ENCODE measurements at places on chromosomes 5 and 9. TPM values are rescaled to one million over a fixed set of nuclear protein-coding genes. Genes with fewer than 3 reads are reported as not detected.

Gene HMCN2
- total RNA-seq: not detected

- DNase-seq: no peak
Measured at GRCh38 chr9:84276741-84277140, 63.8 kb downstream of the SLC28A3 start.

DNA sequence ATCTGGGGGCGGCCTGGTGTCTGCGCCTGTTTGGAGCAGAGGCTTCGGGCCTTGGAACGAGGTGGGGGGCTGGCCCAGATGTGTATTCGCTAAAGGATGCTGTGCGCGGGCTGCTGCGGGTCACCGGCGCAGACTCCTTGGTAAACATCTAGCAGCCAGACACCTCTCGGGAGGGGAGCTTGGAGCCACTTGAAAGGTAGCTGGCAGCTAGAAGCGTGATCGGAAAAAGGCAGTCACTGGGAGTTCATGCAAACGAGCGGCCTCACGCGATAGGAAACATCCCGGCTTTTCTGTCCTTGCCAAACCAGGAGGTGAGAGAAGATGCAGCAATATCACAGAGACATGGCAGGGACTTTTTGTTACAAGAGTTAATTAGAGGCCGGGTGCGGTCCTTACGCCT is 8.1 kb downstream of the LAMC3 start:
- DNase-seq: no peak

Gene MLLT3
- total RNA-seq: 69.9 TPM

Gene FOXD4L3
- total RNA-seq: not detected

GRCh38 chr9:15944341-15944740 is 391.5 kb downstream of the CCDC171 start:
- DNase-seq: no peak

- no peak for DNase-seq
Measured at GRCh38 chr5:149540089-149540488, 11.2 kb downstream of the CSNK1A1 start.

Gene SPATA31A3
- not detected for total RNA-seq

DNA sequence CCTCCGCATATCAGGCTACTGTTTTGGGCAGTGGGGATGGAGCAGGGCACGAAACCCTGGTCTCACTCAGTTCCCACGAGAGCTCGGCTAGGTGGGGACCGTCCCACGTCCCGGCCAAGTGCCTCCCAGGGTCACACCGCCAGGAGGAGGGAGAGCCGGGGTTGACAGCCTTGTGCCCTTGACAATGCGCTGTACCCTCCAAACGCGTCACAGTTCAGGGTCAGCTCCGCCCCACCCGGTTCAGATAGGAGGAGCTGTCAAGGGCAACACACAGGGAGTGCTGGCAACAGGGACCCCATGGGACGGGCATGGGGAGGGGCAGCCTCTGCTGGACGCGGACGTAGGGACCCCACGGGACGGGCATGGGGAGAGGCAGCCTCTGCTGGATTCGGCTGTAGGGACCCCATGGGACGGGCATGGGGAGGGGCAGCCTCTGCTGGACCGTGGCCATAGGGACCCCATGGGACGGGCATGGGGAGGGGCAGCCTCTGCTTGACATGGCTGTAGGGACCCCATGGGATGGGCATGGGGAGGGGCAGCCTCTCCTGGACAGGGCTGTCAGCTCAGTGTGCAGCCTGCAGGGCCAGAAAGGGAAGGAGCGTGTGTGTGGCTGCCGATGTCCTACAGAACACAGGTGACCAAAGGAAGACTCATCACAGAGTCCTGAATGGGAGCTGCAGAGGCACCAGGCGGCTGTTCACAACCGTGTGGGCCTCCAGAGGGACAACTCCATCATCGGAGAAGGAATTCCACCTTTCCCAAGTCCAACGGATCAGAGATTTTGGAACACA is 29.4 kb downstream of the PNPLA7 start:
- no peak for DNase-seq

DNA sequence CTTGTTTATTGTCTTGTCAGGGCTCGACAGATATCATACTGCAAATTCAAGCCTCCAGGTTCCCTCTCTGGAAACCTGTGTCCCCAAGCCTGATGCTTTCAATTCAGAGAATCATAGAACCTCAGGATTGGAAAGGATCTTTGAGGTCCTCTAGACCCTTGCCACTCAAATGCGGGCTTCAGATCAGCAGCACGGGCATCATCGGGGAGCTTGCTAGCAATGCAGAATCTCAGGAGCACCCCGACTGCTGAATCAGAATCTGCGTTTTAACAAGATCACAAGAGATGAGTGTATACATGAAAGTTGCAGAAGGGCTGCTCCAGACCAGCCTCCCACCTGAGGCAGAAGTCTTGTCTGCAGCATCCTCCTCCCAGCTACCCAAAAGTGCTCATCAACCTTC is 13.1 kb upstream of the EGFLAM start:
- no peak for DNase-seq

- DNase-seq: no peak
Measured at GRCh38 chr9:23622396-23622795, 203.6 kb downstream of the ELAVL2 start.

Gene CYSRT1
- 0.32 TPM for total RNA-seq

Gene SOHLH1
- not detected for total RNA-seq

DNA sequence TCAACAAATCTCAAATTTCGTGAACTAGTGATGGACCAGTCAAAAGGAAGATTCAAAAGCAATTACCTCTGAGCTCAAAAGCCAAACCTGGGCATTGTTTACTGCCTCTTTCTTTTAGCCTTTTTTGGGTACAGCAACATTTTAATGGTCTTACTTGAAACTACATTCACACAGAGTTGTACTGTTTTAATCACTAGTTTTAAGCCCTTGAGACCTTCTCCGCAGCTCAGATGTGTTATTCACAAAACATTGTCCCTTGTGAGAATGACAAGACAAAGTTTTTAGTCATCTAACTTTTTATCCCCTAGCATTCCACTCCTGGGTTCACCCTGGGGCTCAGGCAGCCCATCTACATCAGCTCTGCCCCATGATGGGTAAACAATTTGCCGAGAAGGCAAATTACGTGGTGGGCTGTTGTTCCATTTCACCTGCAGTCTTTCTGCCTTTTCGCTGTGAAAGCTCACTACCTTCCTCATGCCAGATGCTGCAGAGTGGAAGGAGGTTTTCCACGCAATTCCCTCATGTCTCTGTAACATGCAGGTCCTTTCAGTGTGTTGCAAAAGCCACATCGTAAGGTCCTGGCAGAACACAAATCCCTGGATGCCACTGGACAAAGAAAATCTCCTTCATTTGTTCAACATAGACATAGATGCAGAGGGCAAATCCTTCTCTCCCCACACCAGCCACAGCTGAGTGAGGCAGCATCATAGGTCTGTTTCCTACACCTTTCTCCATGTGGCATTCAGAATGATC is 175.7 kb downstream of the EBF1 start:
- no peak for DNase-seq

GRCh38 chr5:138980441-138980840 is 105.3 kb upstream of the LRRTM2 start:
- no peak for DNase-seq

GRCh38 chr5:76548525-76549229 is 74.5 kb downstream of the F2RL2 start:
- no peak for DNase-seq

- DNase-seq: no peak
Measured at GRCh38 chr5:2204366-2205184, 321.9 kb upstream of the IRX4 start.

- no peak for DNase-seq
Measured at GRCh38 chr9:113738893-113739604, 137.1 kb upstream of the ZNF618 start.

DNA sequence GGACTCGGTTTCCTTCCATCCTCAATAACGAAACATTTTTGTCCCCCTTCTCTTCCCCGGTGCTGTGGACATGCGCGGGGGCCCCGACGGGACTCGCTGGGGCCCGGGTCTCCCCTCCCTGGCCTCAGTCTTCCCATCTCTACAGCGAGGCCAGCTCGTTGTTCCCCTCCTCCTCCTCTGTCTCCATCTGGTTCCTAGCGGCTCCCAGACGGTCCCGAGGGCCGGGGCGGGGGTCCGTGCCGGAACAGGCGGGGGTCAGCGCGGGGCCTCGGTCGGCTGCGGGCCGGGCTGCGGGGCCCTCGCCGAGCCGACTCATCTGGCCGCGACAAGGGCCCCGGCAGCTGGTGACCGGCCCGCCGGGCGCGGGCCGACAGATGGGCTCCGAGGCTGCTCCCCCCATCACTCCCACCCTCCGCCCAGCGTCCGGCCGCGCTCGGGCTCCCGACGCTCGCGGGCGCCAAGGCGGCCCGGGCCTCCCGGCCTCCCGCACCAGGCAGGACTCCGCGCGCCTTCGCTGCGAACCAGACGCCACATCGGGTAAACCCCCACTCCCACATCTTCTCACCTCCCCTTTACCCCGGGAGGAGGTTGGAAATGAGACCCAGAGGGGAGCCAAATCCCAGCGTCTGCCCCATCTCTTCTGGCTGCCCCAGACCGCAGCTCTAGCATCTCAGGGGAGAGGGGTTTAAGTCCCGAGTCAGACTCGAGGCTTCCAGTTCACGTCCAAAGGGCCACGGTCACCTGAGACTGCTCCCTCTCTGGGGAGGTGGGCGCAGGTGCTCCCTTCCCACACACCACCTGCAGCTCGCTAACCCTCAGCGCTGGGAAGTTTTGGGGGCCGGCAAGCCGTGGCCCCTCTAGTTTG is 8.1 kb downstream of the BARHL1 start:
- DNase-seq: no peak

Gene GARIN3
- total RNA-seq: 0.46 TPM

DNA sequence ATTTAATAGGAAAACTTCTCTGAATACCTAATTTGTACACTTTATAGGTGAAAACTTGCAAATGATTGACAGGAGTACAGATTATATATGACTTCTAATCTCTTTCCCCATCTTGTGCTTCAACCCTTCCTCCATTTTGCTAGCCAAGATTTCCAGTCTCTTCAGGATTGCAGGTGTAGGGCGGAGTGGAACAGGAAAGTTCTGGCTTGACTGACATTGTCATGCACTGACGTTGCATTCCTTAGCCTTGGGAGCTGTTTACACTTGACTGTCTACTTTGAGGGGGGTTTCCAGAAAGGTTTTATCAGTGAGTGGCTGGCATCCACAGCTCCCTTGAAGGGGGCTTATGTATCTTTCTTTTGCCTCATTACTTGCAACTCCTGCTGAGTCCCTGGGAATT is 34.1 kb upstream of the GRIA1 start:
- no peak for DNase-seq

Gene C5orf58
- not detected for total RNA-seq

Gene EQTN
- not detected for total RNA-seq

DNA sequence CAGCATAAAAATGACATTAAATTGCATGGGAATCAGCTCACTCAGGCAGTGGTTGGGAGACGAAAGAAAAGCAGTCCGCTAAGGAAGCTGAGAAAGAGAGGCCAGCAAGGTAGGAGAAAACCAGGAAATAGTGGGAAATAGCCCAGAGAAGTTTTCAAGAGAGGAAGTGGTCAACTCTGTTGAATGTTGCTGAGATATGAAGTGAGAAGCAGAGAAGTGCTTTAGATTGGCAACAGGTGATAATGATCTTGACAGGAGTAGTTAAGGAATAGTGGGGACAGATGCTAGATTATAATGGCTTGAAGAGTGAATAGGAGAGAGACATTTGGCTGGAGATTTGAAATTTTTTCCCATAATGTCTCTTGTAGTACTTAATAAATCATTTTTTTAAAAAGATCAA is 30.8 kb downstream of the CNTRL start:
- no peak for DNase-seq

GRCh38 chr9:1882711-1883403 is 132.3 kb upstream of the SMARCA2 start:
- DNase-seq: no peak

GRCh38 chr9:124663046-124663961 is 107.8 kb downstream of the NR6A1 start:
- no peak for DNase-seq

- no peak for DNase-seq
Measured at GRCh38 chr5:76425928-76426804, 23.1 kb downstream of the IQGAP2 start.

GRCh38 chr5:56676091-56676768 is 139.1 kb upstream of the MAP3K1 start:
- no peak for DNase-seq

GRCh38 chr9:94654165-94654894 is 15.0 kb upstream of the FBP1 start:
- no peak for DNase-seq

Gene SLC34A1
- total RNA-seq: not detected

GRCh38 chr9:100317706-100318105 is 35.0 kb downstream of the TEX10 start:
- DNase-seq: no peak

Gene ABITRAM
- total RNA-seq: 12.3 TPM

- DNase-seq: no peak
Measured at GRCh38 chr5:106827061-106827460, 843.7 kb downstream of the EFNA5 start.

- DNase-seq: no peak
Measured at GRCh38 chr9:14183001-14183400, 130.9 kb downstream of the NFIB start.

DNA sequence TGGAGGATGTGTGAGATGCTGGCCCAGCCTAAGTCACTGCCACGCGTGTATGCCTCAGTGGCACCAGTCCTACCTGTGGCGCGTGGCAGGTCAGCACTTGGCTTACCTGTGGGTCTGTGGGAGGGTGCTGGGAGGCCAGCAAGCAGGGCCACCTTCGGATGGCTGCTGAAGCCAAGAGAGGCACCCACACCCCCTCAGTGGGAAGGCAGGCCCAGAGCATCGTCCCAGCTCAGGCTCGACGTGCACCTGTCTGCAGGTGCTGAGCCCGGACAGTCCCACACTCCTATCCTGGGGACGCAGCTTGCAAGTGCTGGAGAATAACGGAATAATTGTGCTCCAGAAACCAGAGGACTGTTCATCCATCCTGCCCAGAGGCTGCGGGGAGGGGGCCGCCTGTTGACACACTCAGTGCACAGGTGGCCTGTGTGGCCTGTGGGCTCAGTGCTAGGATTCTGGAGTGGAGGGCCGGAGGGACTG is 24.0 kb downstream of the NKD2 start:
- DNase-seq: no peak

Gene CAMK2A
- not detected for total RNA-seq
